ENCODE measurements at places on chromosomes 5 and 9.
A peak's percentile ranks its signal among the peaks of the same experiment; 100 is the strongest.

DNA sequence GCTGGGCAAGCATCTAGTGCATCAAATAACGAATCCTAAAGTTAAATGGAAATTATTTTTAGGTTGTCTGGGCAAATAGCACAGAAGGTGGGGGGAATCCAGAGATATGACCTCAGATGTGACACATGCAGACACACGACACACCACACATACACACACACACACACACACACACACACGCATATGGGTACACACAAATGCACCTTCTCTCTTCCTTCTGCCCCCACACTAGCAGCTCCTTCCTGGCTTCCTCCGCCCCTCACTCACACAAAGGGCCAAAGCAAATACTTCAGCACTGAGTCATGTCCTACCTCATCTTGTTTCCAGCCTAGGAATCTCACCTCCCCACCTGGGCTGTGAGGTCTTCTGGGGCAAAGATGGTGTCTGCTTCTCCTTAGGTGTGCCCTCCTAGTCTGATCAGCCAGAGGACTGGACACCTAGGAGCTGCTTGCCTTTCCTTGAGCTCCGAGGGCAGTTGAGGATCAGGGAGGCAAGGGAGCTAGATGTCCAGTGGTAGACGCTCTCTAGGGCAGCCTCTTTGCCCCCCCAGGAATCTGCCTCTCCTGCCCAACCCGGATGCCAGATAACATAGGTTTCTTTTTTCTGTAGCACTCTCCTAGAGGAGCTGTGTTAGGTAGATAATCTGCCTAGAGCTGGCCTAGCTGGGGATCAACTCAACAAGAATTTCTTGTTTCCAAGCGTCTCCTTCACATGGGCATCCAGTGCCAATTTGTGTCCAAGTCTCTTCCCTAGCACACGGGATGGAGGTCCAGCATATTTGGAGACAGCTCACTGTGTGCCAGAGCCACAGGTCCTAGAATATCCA lies 14.3 kb upstream of the JADE2 start:
- peak; percentile 26 for DNase-seq

DNA sequence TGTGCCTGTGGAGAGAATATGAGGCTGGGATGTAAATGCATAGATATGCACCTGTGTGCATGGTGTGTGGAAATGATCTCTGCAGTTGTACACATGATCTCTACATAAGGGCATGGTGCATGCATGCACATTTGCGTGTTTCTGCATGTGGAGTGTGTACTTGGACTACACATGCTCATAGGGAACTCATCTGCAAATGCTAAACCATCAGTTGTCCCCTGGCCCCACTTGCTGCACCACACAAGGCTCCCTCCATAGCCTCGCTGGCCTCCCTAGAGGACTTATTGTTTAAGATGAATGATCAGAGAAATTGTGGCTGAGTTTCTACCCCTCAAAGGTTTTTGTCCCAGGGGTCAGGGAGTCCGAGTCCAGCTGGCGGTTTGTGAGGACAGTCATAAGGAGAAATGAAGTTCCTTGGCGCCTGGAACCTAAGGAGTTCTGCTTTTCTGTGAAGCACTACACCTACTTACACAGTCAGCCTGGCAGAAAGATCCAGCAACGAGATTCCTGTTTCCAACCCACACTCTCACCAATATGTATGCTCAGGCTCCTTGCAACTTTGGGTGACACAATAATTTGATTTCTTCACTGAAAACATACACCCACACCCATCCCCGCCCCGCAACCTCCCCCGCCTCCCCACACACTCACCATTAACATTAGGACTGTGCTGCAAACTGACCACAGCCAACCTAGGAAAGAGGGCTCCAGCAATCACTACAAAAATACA lies 79.9 kb upstream of the CPEB4 start:
- DNase-seq: no peak

GRCh38 chr9:129907201-129907600 lies 71.9 kb downstream of the USP20 start:
- DNase-seq: no peak

DNA sequence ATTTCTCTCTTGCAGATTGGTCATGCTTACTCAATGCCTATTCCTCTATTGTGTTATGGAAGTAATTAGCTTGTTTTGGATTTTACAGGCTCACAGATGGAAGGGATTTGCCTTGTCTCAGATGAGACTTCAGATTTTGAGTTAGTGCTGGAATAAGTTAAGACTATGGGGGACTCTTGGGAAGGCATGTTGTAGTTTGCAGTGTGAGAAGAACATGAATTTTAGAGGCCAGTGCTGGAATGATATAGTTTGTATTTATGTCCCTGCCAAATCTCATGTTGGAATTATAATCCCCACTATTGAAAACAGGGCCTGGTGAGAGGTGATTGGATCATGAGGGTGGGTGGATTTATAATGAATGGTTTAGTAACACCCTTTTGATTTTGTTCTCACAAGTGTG lies 6.1 kb upstream of the TUSC1 start:
- DNase-seq: peak; percentile 3

DNA sequence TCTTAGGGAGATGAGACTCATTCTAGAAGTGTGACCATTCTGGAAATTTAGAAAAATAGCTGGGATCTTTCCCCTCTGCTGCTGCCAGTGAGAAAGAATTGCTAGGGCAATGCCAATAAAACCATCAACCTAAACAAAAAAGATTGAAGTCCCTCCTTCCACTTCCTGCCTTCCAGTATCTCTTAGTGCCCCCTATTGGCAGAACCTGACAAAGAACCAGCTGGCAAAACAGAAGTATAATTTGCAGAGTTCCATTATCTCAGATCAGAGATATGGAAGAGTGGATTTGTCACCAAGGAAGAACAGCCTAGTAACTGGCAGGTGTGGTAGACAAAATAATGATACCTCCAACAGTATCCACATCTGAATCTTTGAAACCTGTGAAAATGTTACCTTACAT lies 13.8 kb upstream of the PLCXD3 start:
- DNase-seq: no peak

GRCh38 chr5:126501448-126501847 lies 78.2 kb downstream of the GRAMD2B start:
- no peak for DNase-seq

DNA sequence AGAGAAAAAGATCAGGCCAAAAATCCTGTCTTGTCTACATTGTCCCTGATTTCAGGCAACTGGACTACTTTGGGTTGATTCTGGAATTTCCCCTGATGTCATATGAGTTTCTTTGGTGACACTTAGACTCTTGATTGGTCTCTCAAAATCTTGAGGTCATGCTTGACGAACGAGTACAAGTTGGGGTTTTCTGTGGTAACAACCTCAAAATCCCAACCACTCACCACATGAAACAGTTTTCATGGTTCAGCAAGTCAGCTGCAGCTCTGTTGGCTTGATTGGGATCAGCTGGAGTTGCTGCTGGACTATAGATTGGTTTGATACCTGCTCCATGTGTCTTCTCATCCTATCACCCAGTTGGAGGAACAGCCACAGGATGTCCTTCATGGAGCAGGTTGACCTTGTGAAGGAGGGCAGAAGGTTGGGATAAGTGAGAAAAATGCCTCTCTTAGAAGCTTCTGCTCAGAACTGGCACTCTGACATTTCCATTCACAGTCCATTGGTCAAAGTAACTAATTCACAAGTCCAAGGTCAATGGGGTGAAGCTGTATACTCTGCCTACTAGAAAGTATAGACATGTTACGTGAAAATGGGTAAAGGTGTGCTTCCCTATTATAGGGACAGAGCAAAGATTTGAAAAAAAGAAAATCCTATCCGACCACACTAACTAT lies 284.5 kb downstream of the SH3GL2 start:
- no peak for DNase-seq

DNA sequence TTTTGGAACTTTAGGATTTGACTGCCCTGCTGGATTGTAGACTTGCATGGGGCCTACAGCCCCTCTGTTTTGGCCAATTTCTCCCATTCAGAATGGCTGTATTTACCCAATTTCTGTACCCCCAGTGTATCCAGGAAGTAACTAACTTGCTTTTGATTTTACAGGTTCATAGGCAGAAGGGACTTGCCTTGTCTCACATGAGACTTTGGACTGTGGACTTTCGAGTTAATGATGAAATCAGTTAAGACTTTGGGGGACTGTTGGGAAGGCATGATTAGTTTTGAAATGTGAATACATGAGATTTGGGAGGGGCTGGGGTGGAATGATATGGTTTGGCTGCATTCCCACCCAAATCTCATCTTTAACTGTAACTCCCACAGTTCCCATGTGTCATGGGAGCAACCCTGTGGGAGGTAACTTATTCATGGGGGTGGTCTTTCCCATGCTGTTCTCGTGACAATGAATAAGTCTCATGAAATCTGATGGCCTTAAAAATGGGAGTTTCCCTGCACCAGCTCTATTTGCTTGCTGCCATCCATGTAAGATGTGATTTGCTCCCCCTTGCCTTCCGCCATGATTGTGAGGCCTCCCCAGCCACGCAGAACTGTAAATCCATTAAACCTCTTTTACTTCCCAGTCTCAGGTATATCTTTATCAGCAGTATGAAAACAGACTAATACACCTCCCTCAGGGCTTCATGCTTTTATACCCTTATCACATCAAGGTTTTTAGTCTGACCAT lies 206.6 kb downstream of the DENND1A start:
- no peak for DNase-seq

DNA sequence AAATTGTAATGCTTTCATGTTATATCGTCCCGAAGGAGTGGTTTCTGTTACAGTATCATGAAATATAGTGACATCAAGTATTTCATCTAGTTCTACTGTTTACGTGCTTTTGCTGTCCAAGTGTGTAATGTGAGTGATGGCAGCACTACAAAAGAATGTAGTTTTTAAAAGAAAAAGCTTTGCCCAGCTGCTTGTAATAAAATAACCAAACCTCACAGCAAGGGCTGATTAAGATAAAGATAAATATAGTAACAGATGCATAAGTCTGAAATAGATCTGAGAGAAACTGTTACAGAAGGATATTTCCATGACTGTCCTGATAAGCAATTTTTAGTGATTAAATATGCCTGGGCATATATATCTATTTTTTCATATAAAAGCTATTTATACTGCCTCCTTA lies 106.4 kb downstream of the AUH start:
- peak; percentile 74 for DNase-seq

DNA sequence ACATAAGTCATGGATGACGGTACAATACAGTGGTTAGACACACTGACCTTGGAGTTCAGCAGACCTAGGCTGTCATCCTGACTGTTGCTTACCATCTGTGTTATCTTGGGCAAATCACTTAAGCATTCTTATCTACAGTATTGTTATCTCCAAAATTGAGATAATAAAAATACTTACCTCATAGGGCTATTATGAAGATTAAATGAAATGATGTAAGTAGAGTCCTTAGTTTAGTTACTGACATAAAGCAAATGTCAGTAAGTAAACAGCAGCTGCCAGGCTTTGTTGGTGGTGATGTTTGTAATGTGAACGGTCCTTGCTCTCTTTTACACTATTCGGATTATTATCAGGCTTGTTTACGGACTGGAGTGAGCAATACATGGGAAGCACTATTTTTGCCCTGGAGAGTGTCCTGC lies 107.3 kb upstream of the DPYSL3 start:
- no peak for DNase-seq

DNA sequence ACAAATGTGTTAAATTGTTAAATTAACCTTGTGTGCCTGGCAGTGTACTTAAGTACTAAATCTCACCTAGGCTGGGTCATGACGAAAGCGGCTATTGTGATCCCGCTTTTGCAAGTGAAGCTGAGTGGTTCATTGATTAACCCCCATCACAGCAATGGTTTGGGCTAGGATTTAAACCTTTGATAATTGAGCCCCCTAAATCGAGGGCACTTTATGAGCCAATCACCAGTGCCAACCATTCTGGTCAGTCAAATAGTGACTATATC lies 22.8 kb downstream of the HNRNPK start:
- no peak for DNase-seq

DNA sequence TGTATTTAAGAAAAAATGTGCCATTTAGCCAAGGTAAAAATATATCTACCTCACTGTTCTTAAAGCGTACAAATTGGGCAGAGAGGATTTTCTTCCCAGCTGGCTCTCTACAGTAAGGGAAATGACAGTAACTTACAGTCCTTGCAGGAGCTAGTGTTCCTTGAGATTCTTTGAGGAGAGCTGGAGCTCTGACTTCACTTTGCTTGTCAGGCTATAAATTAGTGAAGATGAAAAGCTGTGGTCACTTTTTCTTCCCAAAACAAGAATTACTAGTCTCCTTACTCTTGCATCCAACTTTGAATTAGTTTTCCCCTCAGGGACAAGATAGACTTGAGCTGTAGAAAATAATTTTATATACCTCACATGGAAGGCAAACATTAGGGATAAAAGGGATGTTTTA lies 129.9 kb downstream of the ZSWIM6 start:
- DNase-seq: peak; percentile 33

GRCh38 chr5:103923616-103924168 lies 361.1 kb upstream of the NUDT12 start:
- DNase-seq: no peak

GRCh38 chr5:180540050-180540694 lies 46.0 kb downstream of the CNOT6 start:
- DNase-seq: no peak

DNA sequence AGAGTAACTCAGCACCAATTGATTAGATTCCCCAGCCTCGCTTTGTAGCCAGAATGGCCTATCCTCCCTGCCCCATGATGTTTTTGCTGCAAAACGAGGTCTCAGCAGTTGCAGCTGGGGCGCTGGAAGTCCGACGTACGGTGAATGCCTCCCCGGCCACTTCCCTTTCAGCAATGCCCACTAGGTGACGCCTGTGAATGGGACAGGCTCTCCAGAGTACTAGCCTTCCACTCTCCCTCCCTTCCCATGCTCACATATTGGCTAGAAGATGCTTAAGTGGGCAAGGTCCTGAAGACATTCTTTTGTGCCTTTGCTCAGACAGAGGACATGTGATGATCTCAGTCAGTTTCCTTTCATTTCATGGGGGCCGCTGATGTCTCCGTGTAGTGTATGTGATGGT lies 50.8 kb downstream of the DMRT2 start:
- DNase-seq: peak; percentile 45

DNA sequence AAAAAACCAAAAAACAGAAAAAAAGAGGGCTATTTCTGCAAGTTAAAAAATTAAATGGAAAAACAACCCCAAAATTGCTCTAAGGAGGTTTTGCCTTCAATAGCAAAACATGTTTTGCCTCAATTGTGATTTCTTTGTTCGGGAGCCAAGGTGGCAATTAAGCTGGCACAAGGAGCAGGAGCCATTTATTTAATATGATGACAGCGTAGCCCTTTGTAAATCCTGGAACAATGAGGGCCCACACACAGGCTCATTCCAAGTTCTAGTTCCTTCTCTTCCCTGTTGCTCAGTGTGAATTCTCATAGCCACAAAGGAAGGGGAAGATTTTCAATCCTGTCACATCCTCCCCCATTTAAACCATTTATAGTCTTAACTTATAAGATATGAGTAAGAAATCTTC lies 353.2 kb downstream of the PDE4D start:
- DNase-seq: no peak

DNA sequence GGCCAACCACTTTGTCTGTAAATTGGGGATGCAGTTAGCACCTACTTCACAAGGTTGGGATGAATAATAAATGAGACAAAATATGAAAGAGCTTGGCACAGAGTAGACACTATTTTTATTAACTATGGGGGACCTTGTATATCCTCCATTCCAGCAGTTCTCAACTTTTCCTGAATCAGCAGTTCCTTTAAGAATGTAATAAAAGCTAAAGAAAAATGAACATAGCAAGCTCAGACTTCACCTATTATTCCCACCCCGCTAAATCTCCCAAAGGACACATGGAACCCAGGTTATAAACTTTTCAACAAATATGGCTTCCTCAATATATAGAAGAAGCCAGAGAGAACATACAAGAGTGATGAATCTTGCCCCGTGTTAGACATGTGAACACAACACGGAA lies 32.0 kb upstream of the TTC1 start:
- no peak for DNase-seq

All from AG10803 (cell line).